ENCODE measurements at places on chromosomes 1 and 21.

- no peak for DNase-seq
These were observed 81.7 kb downstream of the SIK1 start for GRCh38 chr21:43345046-43345745.

GRCh38 chr1:185091480-185091879 lies 46.1 kb downstream of the RNF2 start:
- no peak for DNase-seq

GRCh38 chr21:35791541-35792325 lies 268.6 kb downstream of the SETD4 start:
- DNase-seq, result no peak

DNA sequence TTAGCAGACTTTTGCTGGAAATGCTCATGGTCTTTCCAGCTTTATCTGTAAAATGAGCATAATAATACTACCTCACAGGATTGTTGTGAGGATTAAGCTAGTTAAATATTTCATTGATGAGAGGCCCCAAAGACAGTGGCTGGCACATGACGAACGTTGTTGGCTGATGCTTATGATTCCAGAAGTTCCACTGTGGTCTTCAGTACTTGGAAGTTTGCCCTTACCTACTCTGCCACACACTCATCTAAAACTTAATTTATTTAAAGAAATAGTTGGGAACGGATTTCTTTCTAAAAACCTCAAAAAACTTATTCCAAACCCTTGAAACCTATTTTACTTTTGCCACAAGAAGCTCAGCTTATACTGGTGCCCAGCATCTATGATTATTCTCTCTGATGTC lies 170.7 kb downstream of the DHRS3 start:
- peak; percentile 86 for DNase-seq

- no peak for DNase-seq
These were observed 4.4 kb downstream of the PLEKHO1 start for GRCh38 chr1:150154143-150154542.

DNA sequence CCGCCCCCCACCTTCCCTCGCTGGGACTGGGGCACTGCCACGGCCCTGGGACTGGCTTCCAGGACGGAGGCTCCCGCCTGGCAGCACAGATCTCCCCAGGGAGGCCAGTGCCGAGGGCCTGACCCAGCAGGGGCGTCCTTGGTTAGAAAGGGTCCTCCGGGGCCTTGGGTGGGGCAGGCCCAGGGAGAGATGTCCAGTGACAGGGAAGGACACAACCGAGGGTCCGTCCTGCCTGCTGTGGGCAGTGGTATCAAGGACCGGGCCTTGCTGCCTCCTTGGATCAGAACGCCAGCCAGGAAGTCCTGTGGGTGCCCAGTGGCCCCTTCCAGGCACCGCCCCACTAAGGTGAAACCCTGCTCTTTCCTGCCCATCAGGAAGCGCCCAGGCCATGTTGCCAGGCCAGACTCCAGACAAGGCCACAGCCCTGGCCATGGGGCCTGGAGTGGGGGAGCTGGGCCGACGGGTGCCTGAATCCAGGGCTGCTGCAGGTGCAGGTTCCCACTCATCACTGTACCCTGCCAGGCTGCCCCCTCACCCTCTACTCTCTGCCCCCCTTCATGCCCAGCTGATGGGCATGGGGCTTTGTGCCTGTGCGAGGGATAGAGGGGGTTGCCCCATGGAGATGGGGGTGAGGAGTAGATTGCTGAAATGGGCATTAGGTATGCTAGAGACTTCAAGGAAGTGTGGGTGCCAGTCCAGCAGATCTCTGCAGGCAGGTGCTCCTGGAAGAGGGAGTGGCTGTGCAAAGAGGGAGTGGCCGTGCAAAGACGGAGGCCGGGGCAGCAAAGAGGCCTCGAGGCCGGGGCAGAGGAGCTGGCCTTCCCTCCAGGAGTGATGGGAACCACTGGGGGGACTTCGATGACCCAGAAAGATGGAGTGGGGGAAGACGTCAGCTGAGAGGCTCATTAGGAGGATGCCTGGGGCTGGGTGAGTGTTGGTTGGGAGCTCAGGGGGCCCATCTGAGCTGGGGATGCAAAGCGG lies 2.2 kb upstream of the PRKCZ start:
- no peak for DNase-seq

DNA sequence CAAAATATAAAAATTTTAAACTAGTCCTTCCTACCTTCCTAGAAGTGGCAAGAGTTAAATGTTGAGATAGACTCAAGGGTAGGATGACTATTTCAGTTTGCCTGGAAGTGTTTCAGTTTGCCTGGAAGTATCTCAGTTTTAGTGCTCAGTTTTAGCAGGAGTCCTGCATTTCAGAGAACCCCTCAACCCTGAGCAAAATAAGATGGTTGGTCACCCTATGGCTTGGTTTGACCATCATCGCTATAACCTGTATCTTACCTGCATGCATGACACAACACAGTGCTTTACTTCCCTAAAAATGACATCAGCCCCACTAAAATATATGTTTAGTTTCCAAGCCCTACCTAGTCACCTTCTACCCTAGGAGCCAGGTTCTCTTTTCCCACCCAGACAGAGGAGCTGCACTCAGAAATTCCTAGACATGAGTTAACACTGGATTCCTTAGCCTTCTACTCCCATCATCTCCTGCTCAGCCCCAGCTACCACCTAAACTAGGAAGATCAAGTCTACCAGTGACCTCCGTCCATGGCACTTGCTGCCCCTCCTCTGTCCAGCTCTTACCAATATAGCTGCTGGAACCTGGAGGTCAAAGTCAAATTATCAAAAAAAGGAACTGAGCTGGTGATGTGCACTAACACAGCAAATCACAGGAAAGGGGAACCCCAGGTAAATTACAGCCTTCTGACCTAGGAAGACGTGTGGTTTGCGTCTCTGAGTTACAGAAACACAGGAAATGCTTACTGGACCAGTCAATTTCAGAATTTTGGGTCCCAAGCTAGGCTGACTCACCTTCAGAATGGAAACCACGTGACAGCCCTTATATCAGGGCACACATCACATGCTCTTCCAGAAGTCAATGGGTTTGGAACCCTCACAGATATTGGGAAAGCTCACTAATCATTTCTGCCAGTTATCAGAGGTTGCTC lies 2.2 kb upstream of the G0S2 start:
- no peak for DNase-seq

GRCh38 chr21:38567970-38568360 lies 69.7 kb upstream of the ERG start:
- no peak for DNase-seq

GRCh38 chr1:193077991-193078390 lies 18.6 kb downstream of the RO60 start:
- no peak for DNase-seq

DNA sequence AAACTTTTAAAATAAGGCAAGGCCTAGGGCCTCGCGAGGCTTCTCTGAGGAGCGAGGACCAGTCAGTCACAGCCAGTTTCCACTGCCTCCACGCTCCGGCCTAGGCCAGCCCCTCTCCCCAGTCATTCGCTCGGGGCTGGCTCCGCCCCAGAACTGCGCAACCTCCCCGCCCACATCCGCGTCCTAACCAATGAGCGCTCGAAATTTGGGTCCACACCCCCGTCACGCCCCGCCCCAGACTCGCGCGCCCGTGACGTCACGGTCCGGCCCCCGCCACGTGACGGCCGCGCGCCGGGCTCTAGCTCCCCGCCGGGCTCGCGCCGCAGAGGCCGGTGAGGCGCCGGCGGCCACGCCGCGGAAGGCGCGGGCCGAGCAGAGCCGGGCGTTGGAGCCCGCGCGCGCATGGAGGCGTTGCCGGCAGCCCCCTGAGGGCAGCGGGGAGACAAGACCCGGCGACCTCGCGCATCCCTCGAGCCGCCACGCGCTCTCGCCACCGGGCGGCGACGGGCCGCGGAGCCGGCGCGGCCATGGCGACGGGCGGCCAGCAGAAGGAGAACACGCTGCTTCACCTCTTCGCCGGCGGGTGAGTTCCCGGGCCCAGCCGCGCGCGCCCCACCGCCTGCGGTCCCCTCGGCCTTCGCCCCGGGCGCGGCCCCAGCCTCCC lies at the start of gene SLC25A33:
TSS of gene SLC25A33 (plus strand) at position 301 of the 664 bp plus-strand sequence. CDS start at position 528, 227 bp downstream.
- peak; percentile 79 for DNase-seq

Data from AG09309 (cell line).